HFFc6 (cell line): ENCODE measurements at places on chromosomes 13 and 19. TPM values are rescaled to one million over a fixed set of nuclear protein-coding genes. Genes with fewer than 3 reads are reported as not detected.
A peak's percentile ranks its signal among the peaks of the same experiment; 100 is the strongest.

Gene PRR36
- total RNA-seq = 0.12 TPM in 1 of 3 replicates, not detected in the others

Gene GRIK5
- 0.07 to 0.20 TPM (median 0.08 TPM) in 3 replicates for total RNA-seq

- no peak for DNase-seq
Measured at GRCh38 chr19:29504454-29504853, 21.3 kb upstream of the VSTM2B start.

DNA sequence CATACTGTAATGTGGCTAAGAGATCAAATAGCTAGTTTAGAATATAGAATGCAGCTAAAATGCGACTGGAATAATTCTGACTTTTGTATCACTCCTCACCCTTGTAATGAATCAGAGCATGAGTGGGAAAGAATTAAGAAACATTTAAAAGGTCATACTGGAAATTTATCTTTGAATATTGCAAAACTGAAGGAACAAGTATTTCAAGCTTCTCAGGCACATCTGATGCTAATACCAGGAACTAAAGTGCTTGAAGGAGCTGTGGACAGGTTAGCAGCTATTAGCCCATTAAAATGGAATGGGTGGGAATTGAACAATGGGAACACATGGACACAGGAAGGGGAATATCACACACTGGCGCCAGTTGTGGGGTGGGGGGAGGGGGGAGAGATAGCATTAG is 144.2 kb upstream of the ZNF91 start:
- DNase-seq = no peak

DNA sequence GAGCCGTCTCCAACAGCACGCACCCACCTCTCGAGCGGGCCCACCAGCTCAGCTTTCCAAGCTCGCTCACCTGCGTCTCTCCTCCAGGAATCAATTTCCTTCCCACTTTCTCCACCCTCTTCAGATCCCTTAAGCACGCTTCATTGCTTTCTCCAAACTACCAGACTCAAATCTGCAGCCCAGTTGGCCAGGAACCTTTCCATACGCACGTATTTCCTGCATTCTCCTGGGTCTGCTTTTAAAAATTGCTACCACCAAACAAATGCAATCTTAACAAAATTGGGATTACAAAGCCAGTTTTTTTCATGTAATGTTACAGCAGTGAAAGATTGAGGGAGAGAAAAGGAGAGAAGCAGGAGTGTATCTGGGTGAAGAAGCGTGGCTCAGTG is 1.5 kb downstream of the ENOX1 start:
- DNase-seq = no peak

GRCh38 chr19:48997972-48998371 is 4.3 kb downstream of the RUVBL2 start:
- DNase-seq = peak; percentile 50

DNA sequence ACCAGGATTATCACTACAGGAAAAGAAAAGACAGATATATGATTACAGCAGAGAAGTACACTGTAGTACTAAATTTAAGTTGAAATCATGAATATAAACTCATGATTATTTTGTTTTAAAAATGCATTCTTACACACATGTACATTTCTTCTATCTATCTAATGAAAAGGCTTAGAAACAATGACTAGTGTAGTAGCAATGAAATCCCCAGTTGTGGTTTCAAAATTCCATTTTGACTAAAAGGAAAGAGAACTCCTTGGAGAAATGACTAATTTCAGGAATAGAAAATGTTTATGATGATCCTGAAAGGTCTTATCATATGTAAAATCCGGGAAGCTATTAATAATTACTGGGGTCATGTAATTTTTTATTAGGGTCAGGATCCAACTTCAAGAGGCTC is 195.0 kb upstream of the STARD13 start:
- DNase-seq = peak; percentile 30
